GM12878 (cell line): ENCODE measurements at places on chromosomes 4 and X.

GRCh38 chr4:176839656-176840055, 46.9 kb upstream of the VEGFC start:
- DNase-seq, result no peak

- DNase-seq, result no peak
Observed at GRCh38 chr4:1938027-1938426, 66.8 kb downstream of the NSD2 start.

DNA sequence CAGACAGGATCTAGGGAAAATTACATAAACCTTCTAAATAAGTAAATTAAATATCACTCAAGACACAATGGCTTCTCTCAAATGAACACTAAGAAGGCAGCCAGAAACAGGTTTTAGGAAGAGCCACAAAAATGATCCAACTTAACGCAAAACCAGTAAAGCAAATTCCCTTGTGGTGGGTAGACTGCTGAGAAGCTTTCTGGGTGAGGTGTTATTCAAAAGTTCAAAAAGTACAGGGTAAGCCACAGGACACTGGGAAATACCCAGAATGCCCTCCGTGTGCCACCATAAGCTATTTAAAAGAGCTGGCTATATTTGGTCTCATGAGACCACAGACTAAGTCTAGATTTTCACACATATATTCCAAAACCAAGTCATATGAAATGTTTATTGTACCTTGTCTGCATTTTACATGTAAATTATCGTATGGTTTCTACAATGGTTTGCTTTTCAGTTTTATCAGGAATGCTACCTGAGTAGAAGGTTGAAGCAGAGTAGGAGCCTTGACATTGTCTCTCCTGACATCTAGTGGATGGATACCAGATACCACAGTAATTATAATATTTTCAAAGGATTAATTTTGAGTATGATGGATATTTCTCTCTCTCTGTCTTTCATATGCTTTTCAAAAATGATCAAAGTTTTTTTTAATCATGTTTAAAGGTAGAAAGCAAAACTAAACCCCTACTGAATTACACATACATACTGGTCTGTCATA, 109.3 kb upstream of the KLHL13 start:
- peak; percentile 28 for DNase-seq

DNA sequence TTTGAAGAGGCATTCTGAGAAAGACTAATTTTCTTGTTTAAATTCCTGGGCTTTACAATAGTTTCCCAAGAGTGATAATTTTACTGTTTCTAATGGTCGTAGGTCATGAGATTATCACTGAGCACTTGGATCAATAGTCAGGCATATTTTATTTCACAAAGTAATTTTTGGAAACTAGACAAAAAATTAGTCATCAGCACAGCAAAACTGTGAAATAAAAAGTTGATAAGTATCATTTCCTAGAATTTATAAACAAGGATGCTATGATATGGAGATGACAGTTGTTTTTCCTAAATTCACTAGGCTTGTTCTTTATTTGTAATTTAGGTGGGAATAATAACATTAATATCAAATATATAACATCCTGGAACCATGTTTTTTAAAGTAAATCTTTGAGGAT, 33.0 kb downstream of the SULT1B1 start:
- DNase-seq, result no peak

GRCh38 chr4:48175328-48175727, 41.3 kb upstream of the TXK start:
- no peak for DNase-seq

DNA sequence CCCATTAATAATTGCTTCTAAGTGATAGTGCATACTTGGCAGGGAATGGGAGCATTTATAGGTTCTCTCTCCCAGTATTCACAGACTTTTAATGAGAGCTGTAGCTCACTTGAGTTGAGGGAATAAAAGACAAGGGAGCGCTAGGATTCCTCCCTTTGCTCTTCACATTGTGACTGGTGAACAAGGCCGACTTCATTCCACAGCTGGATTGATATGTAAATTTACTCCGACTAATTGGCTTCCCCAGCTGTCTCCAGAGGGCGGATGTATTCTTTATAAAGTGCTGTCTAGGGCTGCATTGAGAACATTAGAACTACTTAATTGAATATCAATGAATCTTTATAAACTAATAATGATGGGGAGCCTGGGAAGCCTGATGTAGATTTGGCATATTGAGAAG, 63.4 kb downstream of the GPR50 start:
- no peak for DNase-seq

DNA sequence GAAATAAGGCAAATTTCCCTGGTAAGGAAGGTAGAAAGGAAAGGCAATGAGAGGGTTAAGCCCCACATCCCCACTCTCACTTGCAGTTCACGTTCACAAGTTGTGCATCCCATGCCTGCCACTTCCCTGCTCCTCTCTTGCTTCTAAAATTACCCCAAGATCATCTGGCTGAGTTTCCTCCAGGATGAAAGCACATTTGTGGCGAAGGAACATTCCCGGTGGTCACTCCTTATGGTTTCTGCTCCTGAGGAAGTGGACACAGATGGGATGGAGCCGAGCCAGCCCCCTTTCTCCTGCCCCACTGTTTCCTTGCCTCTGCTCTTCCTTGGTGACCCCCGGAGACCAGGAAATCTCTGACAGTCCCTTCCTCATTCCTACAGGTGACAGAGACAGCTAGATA, 37.5 kb downstream of the SPINK2 start:
- DNase-seq, result no peak

- no peak for DNase-seq
Observed at GRCh38 chr4:98937986-98938720, 9.2 kb upstream of the EIF4E start.

DNA sequence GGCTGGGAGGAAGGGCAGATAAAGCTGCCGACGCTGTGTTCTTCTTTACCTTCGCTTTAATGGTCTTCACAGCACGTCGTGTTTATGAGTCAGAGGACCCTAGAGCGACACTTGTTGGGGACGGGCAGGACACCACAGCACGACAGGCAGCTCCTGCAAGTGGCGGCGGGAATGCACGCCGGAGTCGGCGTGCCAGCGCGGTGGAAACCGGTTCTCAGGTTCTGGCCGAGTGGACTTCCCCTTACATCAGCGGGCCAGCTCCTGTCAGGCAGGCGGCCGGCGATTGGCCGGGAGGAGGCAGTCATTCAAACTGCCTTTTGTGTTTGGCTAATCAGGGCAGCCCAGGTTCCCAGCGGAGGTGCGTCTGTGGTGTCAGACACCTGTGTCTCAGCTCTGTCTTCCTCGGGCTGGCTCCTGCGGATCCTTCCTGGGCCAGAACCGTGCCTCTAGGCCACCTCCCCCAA, 150.9 kb downstream of the SHROOM3 start:
- no peak for DNase-seq

DNA sequence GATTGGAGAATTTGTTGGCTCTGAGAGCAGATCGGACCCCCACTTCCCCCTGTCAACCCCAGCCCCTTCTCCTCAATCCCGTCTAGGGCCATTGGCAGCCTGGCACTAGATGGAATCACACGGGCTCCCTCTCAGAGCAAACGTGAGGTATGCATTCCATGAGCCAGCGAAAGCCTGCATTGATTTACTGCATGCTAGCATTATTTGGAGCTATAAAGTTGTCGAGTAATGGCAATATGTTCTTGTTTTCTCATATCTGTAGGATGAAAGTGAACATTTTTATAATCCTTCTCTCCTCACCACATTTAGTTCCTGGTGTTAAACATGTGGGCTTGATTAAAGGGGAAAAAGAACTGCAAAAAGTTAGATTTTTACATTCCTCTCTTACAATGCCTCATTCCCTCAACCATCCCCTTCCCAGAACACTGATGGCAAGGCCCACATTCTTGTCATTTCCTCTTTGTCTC, 159.2 kb downstream of the SPRY1 start:
- no peak for DNase-seq

- DNase-seq, result no peak
Observed at GRCh38 chrX:47927212-47927611, 76.6 kb downstream of the ZNF182 start.
